T-cell (primary cell): ENCODE measurements at places on chromosomes 5 and 9. TPM values are rescaled to one million over a fixed set of nuclear protein-coding genes. Genes with fewer than 3 reads are reported as not detected.

DNA sequence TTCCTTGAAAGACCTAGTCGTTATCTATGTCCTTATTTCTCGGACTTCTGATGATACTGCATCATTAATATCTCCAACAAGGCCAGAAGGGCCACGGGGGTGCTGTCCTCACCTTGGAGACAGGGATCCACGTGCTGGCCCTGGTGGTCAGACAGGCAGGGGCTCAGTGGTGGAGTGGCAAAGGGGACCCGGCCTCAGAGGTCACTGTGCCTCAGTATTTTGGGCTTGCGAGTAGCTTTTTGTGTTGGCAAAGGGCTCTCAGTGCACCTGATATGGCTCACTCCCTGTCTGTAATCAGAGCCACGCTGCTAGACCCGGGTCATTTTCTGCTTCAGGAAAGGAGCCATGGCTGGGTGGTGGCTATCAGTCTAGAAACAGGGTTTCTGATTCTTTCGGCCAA is 135.1 kb downstream of the GADD45G start:
- no peaks in the 10 kb centered on the region for H3K27me3 ChIP-seq
- H3K36me3 ChIP-seq = no peaks in the 10 kb centered on the region
- peaks cover 32% of the 10 kb centered on the region for H3K4me1 ChIP-seq
- no peak overlapping the region for H3K27ac ChIP-seq

- no peak overlapping the region for H3K27ac ChIP-seq
- no peaks in the 10 kb centered on the region for H3K27me3 ChIP-seq
- DNase-seq = no peak
Observed at GRCh38 chr9:21550392-21550791, 68.3 kb upstream of the IFNE start.

GRCh38 chr9:26324786-26325443 is 567.7 kb downstream of the CAAP1 start:
- H3K36me3 ChIP-seq = no peaks in the 10 kb centered on the region
- H3K4me3 ChIP-seq = no peak overlapping the region
- DNase-seq = no peak
- no peaks in the 10 kb centered on the region for H3K4me1 ChIP-seq

- no peak for DNase-seq
- H3K4me3 ChIP-seq = no peak overlapping the region
- no peak overlapping the region for H3K27ac ChIP-seq
- no peaks in the 10 kb centered on the region for H3K27me3 ChIP-seq
Observed at GRCh38 chr5:87260604-87261192, 7.0 kb upstream of the RASA1 start.

TSSK1B gene
- not detected for total RNA-seq

HTR4 gene
- total RNA-seq = not detected

CKMT2 gene
- total RNA-seq = 0.38 TPM

SAXO1 gene
- total RNA-seq = 0.19 TPM

SMIM23 gene
- total RNA-seq = not detected

ZBTB43 gene
- total RNA-seq = 16.1 TPM

DNA sequence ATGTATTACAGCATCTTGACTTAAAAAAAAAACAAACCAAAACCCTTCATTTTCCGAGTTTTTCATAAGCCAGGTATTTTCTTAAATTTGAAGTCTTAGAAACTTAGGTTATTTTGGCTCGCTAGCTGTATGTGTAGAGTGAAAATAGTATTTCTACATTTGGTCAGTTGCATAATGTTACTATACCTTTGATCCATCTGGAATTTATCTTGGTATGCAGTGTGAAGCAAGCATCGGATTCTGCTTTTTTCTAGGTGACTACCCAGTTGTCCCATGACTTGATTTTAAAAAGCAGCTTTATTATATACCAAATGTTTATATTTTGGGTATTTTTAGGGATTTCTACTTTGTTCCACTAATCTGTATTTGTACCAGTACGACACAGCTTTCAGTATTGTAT is 27.7 kb downstream of the UBAP1 start:
- no peaks in the 10 kb centered on the region for H3K36me3 ChIP-seq
- H3K4me3 ChIP-seq = no peak overlapping the region
- peaks cover 8% of the 10 kb centered on the region for H3K4me1 ChIP-seq
- no peak for DNase-seq
- no peaks in the 10 kb centered on the region for H3K27me3 ChIP-seq
- H3K27ac ChIP-seq = no peak overlapping the region

- no peak overlapping the region for H3K27ac ChIP-seq
- no peak for DNase-seq
- no peaks in the 10 kb centered on the region for H3K4me1 ChIP-seq
- no peaks in the 10 kb centered on the region for H3K27me3 ChIP-seq
Observed at GRCh38 chr9:76733096-76733495, 31.1 kb upstream of the PCA3 start.

THBS4 gene
- total RNA-seq = 0.51 TPM

GRCh38 chr5:72584466-72584865 is 77.3 kb upstream of the ZNF366 start:
- DNase-seq = no peak
- H3K4me1 ChIP-seq = no peaks in the 10 kb centered on the region
- H3K27me3 ChIP-seq = no peaks in the 10 kb centered on the region

DNA sequence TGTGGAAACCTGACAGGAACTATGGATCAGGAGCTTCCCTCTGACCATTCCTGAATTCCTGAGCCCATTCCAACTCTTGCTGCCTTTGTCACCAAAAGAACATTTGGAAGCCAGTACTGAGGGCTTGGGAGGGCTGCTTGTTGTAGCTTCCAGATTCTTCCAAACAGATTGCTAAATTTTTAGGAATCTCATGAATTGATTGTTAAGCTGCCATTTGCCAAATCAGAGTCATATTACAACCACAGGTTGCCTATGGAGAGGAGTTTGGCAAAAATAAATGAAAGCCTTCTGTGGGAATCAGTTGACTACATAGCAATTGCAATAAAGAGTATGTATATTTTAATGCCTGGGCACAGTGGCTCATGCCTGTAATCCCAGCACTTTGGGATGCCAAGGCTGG is 39.2 kb upstream of the SLC28A3 start:
- no peak overlapping the region for H3K4me3 ChIP-seq
- no peak overlapping the region for H3K27ac ChIP-seq
- no peak for DNase-seq
- no peaks in the 10 kb centered on the region for H3K27me3 ChIP-seq
- no peaks in the 10 kb centered on the region for H3K4me1 ChIP-seq
- no peaks in the 10 kb centered on the region for H3K36me3 ChIP-seq

GRCh38 chr9:85199866-85200495 is 530.5 kb downstream of the NTRK2 start:
- no peak overlapping the region for H3K4me3 ChIP-seq
- peaks cover 2% of the 10 kb centered on the region for H3K27me3 ChIP-seq
- H3K36me3 ChIP-seq = no peaks in the 10 kb centered on the region
- H3K27ac ChIP-seq = no peak overlapping the region
- no peaks in the 10 kb centered on the region for H3K4me1 ChIP-seq
- no peak for DNase-seq

GRCh38 chr5:141641634-141642267 is 5.0 kb downstream of the RELL2 start:
- H3K36me3 ChIP-seq = peaks cover 51% of the 10 kb centered on the region
- H3K27me3 ChIP-seq = no peaks in the 10 kb centered on the region

GRCh38 chr5:73266925-73267765 is 94.2 kb downstream of the TMEM174 start:
- H3K27me3 ChIP-seq = peaks cover 3% of the 10 kb centered on the region
- no peaks in the 10 kb centered on the region for H3K36me3 ChIP-seq
- no peak for DNase-seq
- no peak overlapping the region for H3K27ac ChIP-seq
- no peaks in the 10 kb centered on the region for H3K4me1 ChIP-seq
- H3K4me3 ChIP-seq = no peak overlapping the region

GRCh38 chr9:119873877-119874276 is 504.6 kb upstream of the BRINP1 start:
- H3K27me3 ChIP-seq = peaks cover 2% of the 10 kb centered on the region
- no peak overlapping the region for H3K4me3 ChIP-seq
- no peak overlapping the region for H3K27ac ChIP-seq
- no peak for DNase-seq
- no peaks in the 10 kb centered on the region for H3K4me1 ChIP-seq

- no peaks in the 10 kb centered on the region for H3K4me1 ChIP-seq
- H3K27me3 ChIP-seq = no peaks in the 10 kb centered on the region
- H3K4me3 ChIP-seq = no peak overlapping the region
- peaks cover 21% of the 10 kb centered on the region for H3K36me3 ChIP-seq
- no peak overlapping the region for H3K27ac ChIP-seq
- DNase-seq = no peak
Observed at GRCh38 chr9:132647806-132648205, 22.0 kb downstream of the DDX31 start.
